ENCODE measurements at places on chromosomes 1 and 21. TPM values are rescaled to one million over a fixed set of nuclear protein-coding genes. Genes with fewer than 3 reads are reported as not detected.

DNA sequence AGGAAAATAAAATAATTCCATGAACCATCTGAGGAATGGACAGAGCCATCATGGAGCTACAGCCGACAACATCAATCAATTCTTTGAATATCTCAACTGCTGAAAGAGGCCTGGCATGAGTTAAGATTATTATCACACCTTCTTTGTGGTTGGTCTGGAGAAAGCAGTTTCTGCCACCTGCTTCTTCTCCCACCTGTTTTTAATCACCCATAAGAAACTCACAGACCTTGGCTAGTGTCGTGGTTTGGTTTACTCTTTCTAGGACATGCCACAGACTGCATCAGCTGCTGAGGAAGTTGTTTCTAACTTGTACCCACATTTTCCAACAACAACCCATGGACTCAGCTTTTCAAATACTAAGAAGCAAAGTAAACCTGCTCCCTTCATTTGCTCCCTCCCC is 65.6 kb downstream of the NTPCR start:
- H3K4me3 ChIP-seq = no peak overlapping the region
- H3K27ac ChIP-seq = no peak overlapping the region
- no peak for DNase-seq
- H3K36me3 ChIP-seq = peaks cover 3% of the 10 kb centered on the region
- H3K4me1 ChIP-seq = peaks cover 10% of the 10 kb centered on the region

GRCh38 chr21:28485301-28486022 is 507.2 kb downstream of the LTN1 start:
- peaks cover 2% of the 10 kb centered on the region for H3K4me1 ChIP-seq
- H3K27me3 ChIP-seq = no peaks in the 10 kb centered on the region
- no peak overlapping the region for H3K4me3 ChIP-seq
- peak overlapping the region; percentile 25 for H3K27ac ChIP-seq

DNA sequence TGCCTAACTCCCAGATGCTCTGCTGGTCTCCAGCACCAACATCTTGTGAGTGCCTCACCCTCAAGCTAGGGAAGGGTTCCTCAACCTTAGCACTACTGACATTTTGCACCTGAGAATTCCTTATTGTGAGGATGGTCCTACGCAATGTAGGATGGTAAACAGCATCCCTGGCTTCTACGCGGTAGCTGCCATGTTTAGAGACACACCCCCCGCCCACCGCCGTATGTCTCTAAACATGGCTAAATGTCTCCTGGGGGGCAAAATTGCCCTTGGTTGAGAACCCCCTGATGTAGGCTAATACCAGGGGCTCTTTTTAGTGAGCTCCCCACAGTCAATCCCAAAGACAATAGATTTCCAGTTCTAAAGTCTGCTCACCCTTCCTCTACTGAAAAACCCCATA is 2.5 kb upstream of the MAP7D1 start:
- H3K36me3 ChIP-seq = peaks cover 5% of the 10 kb centered on the region
- no peaks in the 10 kb centered on the region for H3K27me3 ChIP-seq
- H3K4me1 ChIP-seq = peaks cover 42% of the 10 kb centered on the region
- no peak overlapping the region for H3K27ac ChIP-seq
- no peak for DNase-seq

CEP104 gene
- 43.6 TPM for total RNA-seq

LRRC38 gene
- not detected for total RNA-seq

TRIM46 gene
- 13.6 TPM for total RNA-seq

DNA sequence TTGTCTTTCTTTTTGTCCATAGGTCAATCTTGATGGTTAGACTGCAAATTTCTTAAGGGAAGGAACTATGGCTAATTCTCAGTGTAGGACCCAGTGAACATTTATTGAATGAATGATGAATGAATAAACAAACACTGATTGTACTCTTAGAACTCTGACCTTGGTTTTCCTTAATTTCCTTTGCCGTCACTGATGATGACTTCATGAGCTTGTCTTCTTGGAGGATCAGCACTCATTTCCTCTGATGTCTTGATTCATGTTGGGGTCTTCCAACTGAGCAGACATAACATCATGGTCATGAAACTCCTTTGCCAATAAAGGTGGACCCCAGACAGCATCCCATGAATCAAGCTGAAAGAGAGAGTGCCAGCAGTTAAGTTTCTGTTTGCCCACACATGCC is 96.3 kb downstream of the PLPP3 start:
- no peaks in the 10 kb centered on the region for H3K4me1 ChIP-seq
- no peak overlapping the region for H3K4me3 ChIP-seq
- no peaks in the 10 kb centered on the region for H3K36me3 ChIP-seq

GRCh38 chr1:220818421-220819173 is 31.9 kb downstream of the MTARC1 start:
- no peaks in the 10 kb centered on the region for H3K4me1 ChIP-seq
- H3K27ac ChIP-seq = no peak overlapping the region
- H3K36me3 ChIP-seq = no peaks in the 10 kb centered on the region
- DNase-seq = peak; percentile 92

FCRL2 gene
- total RNA-seq = not detected

ZMYND12 gene
- total RNA-seq = 0.23 TPM

HES3 gene
- not detected for total RNA-seq

HES4 gene
- total RNA-seq = 169 TPM

- no peaks in the 10 kb centered on the region for H3K36me3 ChIP-seq
- no peaks in the 10 kb centered on the region for H3K27me3 ChIP-seq
Observed at GRCh38 chr1:66778969-66779368, 22.1 kb downstream of the INSL5 start.
